ENCODE measurements at places on chromosomes 6 and 20. TPM values are rescaled to one million over a fixed set of nuclear protein-coding genes. Genes with fewer than 3 reads are reported as not detected.

Gene ZFP57
- total RNA-seq = not detected

Gene PRRT1
- total RNA-seq = not detected

Gene PRDM1
- 0.58 TPM for total RNA-seq

Gene VARS2
- 16.5 TPM for total RNA-seq

Gene TSHZ2
- 1.4 TPM for total RNA-seq

Gene NMBR
- total RNA-seq = 0.28 TPM

Gene PRR18
- not detected for total RNA-seq

Gene OXT
- total RNA-seq = not detected

Gene PHACTR1
- 0.19 TPM for total RNA-seq

Gene STK38
- total RNA-seq = 21.3 TPM

Gene SYCP2L
- total RNA-seq = not detected

Gene PCK1
- not detected for total RNA-seq

Gene TFEB
- total RNA-seq = 3.4 TPM

Gene PTK6
- not detected for total RNA-seq

Gene TMEM74B
- not detected for total RNA-seq

Gene HRH3
- total RNA-seq = not detected

Gene TGM2
- total RNA-seq = 457 TPM

Gene APCDD1L
- total RNA-seq = 7.3 TPM

Gene SLC32A1
- under 0.01 TPM for total RNA-seq

Gene SLC22A2
- under 0.01 TPM for total RNA-seq

Gene EIF6
- total RNA-seq = 187 TPM

Gene SIRPD
- not detected for total RNA-seq

Gene LRRN4
- 0.28 TPM for total RNA-seq

Gene RCAN2
- total RNA-seq = 0.85 TPM

Gene HSD17B8
- 9.0 TPM for total RNA-seq

Gene TUBB1
- not detected for total RNA-seq

Gene SF3B5
- 80.6 TPM for total RNA-seq

Gene MRPL2
- 32.8 TPM for total RNA-seq

Gene ZBP1
- not detected for total RNA-seq

Gene COL9A3
- total RNA-seq = 0.19 TPM

Gene MCM8
- total RNA-seq = 25.9 TPM

Gene UBE3D
- total RNA-seq = 12.4 TPM

Gene TSPO2
- total RNA-seq = not detected

Gene LAMA2
- total RNA-seq = 64.3 TPM

Gene APOBEC2
- total RNA-seq = not detected

Gene ENPP4
- 0.77 TPM for total RNA-seq

Gene RIMS1
- total RNA-seq = 17.1 TPM

Gene ELOVL2
- total RNA-seq = 0.38 TPM

Gene ZBTB12
- 4.6 TPM for total RNA-seq

Gene LY6G6D
- total RNA-seq = not detected

Gene DEFB132
- not detected for total RNA-seq

Gene PROKR2
- not detected for total RNA-seq

Gene STX11
- 3.1 TPM for total RNA-seq

Gene RWDD2A
- 3.6 TPM for total RNA-seq

Gene DNMT3B
- 2.0 TPM for total RNA-seq

Gene GLP1R
- total RNA-seq = under 0.01 TPM

Gene RAET1L
- total RNA-seq = not detected

Gene ATP6V1G2
- 5.1 TPM for total RNA-seq

Data from regular cardiac myocyte (primary cell).